SJSA1 (cell line): ENCODE measurements at places on chromosomes 6 and 20.

- no peak for DNase-seq
Measured at GRCh38 chr6:79922018-79922417, 25.3 kb downstream of the ELOVL4 start.

DNA sequence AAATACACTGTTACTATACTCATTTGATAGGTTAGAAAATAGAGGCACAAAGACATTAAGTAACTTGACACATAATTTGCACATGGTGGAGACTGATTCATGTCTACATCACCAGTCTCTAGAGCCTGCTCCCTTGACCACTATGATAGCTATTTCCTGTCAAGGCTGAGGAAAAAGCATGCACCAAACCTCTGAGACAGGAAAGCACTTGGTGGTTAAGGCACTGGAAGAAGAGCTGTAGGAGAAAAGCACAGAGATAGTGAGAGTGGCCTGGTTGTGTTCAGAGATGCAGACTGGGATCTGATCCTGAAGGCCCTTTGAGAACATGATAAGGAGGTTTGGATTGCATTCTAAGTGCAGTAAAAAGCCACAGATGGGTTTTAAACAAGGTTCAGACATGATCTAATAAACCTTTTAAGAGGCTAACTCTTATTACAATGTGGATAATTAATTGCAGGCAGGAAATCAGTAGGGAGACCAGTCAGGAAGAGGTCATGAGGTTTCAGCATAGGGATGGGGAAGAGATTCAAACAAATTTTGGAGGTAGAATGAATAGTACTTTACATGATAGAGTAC is 168.9 kb downstream of the PHF3 start:
- DNase-seq: peak; percentile 8

DNA sequence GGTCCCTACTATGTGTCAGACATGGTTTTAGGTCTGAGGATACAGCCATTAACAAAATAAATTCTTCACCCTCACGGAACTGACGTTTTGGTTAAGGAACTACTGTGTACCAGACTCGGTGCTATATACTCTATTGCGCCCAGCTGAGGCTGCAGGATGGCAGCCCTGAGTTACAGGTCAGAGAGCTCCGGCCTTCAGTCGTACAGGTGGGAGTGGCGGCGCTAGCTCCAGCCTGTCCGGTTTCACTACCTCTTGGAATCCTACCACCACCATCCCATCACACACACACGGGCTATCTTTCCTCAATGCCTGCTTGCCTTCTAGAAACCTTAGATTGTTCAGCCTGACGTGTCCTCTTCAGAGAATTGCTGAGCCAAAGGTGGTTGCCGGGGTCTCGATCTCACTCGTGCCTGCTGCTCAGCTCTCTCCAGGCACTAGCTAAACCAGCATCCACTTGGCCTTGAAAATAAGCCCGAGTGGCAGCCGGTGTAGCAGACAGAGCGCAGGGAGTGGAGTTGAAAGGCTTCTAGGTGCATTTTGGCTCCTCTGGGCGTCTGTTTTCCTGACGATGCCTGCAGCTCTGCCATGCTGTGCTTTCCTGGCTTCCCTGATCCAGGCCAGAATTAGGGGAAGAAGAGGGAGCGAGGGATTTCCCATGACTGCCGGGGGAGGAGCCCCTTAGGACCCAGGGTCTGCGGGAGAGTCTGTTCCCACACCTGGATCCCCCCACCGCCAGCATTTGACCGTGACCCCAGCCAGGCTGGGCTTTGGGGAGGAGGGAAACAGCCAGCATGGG is 1.1 kb upstream of the TCF15 start:
- no peak for DNase-seq

DNA sequence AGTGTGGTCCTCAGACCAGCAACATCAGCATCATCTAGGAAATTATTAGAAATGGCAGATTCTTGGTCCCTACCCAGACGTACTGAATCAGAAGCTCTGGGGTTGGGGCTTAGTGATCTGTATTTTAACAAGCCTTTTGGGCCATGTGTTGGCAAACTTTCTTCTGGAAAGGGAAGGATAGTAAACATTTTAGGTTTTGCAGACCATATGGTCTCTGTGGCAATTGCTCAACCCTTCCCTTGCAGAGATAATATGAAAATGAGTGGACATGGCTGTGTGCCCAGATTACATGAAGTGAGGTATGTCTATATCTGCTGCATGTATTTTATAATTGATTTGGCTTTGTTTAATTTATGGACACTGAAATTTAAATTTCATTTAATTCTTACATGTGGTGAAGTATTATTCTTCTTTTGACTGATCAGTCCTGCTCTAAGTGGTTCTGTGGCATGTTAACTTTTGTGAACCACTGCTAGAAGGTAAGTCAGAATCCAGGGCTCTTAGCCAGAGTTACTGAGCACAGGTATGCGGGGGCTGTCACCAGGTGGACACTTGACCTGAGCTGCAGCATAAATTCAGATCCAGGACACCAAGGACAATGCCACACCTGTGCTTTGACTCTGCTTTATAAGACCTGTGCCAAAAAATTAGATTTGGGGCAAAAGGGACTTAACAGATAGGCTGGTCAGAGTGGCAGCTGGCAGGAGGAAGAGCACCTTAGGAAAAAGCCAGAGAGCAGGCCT is 43.2 kb downstream of the LY86 start:
- DNase-seq: no peak

DNA sequence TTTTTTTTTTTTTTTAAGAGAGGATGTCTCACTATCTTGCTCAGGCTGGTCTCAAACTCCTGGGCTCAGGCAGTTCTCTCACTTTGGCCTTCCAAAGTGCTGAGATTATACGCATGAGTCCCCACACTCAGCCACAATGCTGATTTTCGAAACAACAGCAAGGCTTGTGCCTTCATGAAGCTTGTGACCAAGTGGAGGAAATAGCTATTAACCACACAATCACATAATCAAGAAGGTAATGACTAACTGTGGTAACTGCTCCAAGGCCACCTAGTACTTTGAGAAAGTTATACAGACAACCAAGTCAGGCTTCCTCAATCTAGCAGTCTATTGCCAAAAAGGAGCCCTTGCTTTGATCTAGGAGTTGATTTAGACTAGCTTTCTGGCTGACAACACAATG is 46.3 kb downstream of the SOD2 start:
- no peak for DNase-seq

GRCh38 chr6:9346923-9347322 is 911.6 kb upstream of the SLC35B3 start:
- DNase-seq: no peak

GRCh38 chr20:10131732-10132345 is 86.8 kb upstream of the SNAP25 start:
- DNase-seq: no peak

DNA sequence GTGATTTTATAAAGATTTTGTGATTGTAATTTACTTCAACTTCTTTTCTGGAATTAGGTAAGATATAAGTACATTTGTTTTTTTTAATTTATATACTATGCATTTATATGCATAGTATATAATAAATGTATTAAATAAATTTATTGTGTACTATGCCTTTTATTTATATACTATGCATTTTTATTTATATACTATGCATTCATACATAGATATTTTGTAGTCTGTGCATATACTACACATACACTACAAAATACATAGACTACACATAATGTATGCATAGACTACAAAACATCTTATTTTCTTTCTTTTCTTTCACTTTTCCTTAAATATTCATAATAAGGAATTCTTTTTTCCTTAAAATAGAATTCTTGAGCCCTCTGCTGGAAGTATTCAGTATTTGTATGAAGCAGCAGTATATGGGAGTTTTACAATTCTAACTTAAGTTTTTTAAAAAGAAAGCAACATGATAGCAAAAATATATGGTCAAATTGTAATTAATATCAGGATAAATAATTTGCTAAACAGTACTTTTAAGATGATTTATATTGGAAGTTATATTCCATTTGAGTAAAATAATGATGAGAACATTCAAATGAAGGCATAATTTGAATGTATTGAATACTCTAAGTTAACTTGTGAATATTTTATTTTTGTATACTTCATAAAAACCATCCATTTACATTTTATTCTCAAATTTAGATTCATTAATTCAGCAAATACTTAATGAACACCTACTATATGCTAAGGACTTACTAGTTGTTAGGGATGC is 129.3 kb downstream of the KLHL32 start:
- DNase-seq: no peak

DNA sequence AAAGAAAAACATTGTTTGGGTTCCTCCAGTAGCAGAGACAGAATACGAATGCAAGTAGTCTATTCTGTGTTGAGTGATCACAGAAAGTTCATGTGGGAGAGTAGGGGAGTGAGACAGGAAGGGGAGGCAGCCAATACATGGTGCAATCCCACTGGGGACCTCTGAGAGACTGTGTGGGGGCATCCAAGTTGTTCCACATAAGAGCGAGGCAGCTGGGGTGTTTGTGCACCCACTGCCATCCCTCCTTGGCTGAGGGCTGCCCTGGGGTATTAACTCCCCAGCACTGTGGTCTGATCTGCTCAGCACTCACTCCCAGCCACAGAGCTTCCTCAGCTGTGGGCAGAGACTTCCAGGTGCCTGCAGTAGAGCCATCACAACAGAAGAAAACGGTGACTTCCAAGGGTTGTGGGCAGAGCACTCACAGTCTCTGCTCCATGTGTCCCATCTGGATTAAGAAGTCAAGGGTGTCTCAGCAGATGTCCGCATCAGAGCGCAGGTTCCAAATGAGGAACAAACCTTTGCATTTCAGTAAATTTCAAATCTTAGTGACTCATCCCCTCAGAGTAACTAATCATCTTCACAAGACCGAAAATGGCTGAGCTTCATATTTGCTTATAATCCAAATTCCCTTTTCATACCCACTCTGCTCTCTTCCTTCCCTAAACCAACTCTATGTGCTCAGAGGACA is 101.9 kb upstream of the NAA20 start:
- no peak for DNase-seq

DNA sequence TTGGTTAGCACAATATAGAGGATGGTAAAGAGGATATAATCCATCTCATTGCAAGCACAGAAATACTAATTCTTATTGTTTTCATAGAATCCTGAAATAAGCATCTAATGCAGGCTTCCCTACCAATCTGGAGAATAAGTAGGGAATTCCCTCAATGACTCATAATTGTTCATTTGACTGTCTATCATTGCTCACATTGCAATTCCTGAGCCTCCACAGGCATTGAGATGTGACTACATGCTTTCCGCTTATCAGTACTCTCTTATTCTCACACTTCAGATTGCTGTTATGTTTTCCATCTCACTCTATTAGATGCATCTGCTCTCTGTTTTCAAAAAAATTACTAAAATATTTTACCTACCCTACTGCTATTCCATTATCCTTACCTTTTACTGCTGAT is 216.2 kb upstream of the PRSS16 start:
- no peak for DNase-seq

GRCh38 chr6:26457806-26458688 is at the start of gene BTN2A1:
Gene BTN2A1, plus strand, starts transcription at chr6:26457955. Its CDS starts 682 bp downstream, at chr6:26458637.
- DNase-seq: peak; percentile 86
